Activated CD8-positive, alpha-beta memory T cell treated with anti-CD3 and anti-CD28 coated beads for 24 hours (primary cell): ENCODE measurements at places on chromosomes 7 and 10.

- no peak for DNase-seq
These were observed 31.6 kb downstream of the ABCB5 start for GRCh38 chr7:20647036-20647435.

DNA sequence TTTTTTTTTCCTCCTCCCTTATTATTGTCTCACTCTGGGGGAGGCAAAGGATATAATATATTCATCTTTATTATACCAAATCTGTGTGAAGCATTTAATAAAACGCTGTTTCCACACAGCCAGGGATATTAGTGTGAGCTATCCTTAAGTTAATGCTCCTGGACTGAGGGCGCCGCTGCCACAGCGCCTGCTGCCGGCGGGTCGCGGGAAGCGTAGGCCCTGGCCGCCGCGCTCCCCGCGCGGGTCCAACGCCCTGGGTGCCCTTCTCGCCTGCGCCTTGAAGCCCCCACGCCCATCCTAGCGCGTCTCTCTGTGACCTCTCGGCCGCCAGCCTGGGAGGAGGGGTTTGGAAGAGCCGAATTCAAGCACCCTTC lies 9.5 kb upstream of the LBX1 start:
- no peak for DNase-seq

GRCh38 chr7:136900005-136900404 lies 31.6 kb downstream of the CHRM2 start:
- no peak for DNase-seq

DNA sequence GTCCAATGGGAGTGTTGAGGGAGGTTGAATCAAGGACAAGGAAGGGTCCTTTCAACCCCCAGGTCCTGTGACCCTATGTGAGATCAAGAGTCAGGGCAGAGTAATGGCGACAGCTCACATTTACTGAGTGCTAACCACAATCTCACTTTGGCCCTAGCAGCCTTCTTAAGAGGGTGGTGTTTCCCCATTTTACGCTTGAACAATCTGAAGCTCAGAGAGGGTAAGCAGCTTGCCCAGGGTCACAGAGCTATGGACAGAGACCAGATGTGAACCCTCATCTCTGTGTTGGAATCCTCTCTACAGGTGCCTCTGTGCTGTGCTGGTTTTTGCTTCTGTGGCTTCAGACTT lies 102.0 kb downstream of the GRK5 start:
- DNase-seq: no peak

DNA sequence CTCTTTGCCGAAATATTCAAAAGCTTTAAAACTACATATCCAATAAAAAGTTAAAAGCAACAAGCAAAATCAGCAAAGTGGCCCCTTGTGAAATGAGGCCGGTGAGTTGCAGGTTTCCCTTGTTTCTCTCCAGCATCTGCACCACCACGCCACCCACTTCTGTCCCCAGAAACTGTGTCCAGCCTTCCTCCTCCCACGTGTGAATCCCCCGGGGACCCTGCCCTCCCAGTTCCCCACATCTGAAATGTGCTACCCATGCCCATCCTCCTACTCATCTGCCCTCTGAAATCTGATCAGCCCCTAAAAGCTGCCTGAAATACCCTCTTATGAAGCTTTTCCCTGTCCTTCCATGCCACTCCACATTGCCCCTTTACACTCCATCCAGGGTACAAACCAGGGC lies 3.8 kb downstream of the ALOX5 start:
- DNase-seq: no peak
